ENCODE measurements at places on chromosomes 6 and 20. TPM values are rescaled to one million over a fixed set of nuclear protein-coding genes. Genes with fewer than 3 reads are reported as not detected.

OR2H2 gene
- 0.11 TPM for polyA plus RNA-seq

- no peak for DNase-seq
These were observed 74.0 kb upstream of the EYA2 start for GRCh38 chr20:46820682-46821081.

DNA sequence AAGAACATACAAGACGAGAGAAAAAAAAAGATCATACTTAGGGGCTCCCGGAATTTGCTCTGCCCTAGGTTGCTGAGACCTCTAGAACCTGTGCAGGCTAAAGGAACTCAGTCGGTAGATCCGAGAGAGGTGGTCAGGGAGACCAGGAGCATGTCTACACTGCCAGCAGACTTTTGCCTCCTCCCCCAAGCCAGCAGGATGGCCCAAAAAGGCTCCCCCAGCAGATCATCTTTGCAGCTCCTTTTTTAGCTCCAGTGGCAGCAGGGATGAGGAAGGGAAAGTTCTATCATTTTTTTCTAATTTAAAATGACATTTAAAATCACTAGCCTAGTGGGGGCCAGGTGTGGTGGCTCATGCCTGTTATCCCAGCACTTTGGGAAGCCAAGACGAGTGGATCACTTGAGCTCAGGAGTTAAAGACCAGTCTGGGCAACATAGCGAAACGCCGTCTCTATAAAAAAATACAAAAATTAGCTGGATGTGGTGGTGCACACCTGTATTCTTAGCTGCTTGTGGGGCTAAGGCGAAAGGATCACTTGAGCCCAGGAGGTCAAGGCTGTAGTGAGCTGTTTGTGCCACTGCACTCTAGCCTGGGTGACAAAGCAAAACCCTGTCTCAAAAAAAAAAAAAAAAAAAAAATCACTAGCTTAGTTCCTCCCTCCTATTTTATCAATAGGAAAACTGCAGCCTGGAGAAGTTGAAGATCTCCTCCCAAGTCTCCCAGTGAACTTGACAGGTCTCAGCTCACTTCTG is 69.3 kb upstream of the MYL9 start:
- DNase-seq = no peak

GRCh38 chr6:26172608-26172968 is 85.4 kb downstream of the HFE start:
- no peak for DNase-seq

GRCh38 chr20:34642009-34642408 is 34.9 kb downstream of the PIGU start:
- DNase-seq = no peak

DNA sequence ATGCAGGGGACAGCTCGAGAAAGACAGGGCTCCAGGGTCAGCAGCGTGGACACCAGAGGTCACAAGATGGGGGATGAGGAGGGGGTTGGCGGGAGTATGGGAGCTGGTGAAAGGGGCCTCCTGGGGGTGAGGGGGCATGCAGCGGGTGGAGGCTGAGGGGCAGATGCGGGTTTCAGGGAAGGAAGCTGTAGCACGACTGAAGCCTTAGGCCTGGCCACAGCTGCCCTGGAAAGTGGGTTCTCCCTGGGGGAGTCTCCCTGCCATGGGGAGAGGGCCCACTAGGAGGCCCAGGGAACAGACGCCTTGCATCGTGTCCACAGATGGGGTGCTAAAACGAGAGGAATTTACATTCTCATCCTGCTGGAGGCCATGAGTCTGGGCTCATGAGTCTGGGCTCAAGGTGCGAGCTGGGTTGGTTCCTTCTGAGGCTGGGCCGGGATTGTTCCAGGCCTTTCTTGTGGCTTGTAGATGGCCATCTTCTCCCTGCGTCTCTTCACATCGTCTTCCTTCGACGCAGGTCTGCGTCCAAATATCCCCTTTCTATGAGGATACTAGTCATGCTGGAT is 18.0 kb downstream of the APCDD1L start:
- DNase-seq = no peak

DNA sequence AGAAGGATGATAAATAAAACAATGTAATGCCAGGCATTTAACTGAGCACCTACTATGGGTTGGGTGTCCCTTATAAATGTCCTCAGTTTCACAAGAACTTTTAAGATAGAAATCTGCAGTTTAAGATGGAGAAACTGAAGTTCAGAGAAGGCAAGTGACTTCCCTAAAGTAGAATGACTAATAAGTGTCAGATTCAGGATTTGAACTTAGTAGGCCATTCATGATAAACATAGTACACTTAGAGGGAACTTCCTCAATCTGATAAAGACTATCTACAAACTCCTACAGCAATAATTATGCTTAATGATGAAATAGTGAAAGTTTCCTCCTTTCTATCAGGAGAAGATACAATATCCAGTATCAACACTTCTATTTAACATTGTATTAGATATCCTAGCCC is 43.9 kb downstream of the NCR2 start:
- DNase-seq = no peak

GRCh38 chr6:55448451-55448850 is 121.2 kb downstream of the GFRAL start:
- DNase-seq = no peak

- DNase-seq = no peak
These were observed 73.2 kb downstream of the QRSL1 start for GRCh38 chr6:106702451-106703110.

PXT1 gene
- polyA plus RNA-seq = not detected
